Hepatocyte (in vitro differentiated cells): ENCODE measurements at places on chromosomes 13 and 19.

GRCh38 chr13:72716776-72717175 lies 10.7 kb downstream of the MZT1 start:
- DNase-seq = no peak

GRCh38 chr19:56993851-56994250 lies 125.9 kb upstream of the USP29 start:
- no peak for DNase-seq

DNA sequence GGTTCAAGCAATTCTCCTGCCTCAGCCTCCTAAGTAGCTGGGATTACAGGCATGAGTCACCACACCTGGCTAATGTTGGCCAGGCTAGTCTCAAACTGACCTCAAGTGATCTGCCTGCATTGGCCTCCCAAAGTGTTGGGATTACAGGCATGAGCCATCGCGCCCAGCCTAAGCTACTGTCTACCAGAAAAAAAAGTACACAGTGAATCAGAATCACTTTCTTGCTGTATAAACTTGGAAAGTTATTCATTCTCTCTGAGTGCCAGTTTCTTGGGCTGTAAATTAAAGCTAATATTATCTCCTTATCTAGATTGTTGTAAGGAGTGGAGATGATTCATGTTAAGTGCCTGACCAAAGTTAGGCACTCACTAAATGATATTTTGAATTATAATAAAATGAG lies 242.8 kb downstream of the ENOX1 start:
- DNase-seq = no peak

DNA sequence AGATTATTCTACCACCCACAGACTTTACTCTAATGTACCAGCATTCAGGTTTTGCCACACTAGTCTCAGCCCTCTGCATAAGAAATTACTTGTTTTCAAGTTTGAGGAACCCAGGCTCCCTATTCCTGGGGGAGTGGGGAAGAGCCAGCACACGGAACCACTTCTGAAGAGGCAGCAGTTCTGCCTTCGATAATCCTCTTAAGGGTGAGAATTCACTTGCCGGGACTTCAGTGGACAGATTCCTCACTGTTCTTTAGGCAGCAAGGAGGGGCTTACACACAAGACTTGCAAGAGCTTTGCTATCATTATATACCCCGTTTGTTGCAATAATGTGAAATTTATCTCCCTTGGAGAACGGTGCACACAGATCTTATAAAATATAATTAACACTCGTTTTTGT lies 133.1 kb downstream of the ABCC4 start:
- DNase-seq = no peak

DNA sequence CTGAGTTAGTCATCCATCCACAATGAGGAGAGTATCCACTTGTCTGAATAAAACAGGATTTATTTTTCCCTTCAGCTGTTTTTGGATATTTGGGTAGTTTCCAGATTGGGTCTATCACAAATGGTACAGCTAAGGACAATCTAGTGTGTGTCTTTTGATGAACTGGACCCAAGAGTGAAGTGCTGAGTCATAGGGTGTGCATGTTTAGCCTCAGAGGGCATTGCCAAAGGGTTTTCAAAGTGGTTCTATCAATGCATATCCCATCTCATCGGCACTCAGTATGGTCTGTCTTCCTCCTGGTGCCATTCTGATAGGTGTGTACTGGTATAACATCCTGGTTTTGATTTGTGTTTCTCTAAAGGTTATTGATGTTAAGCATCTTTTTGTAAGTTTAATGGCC lies 62.3 kb downstream of the GSX1 start:
- DNase-seq = no peak

GRCh38 chr13:81171065-81171647 lies 830.2 kb upstream of the SPRY2 start:
- DNase-seq = peak; percentile 16

GRCh38 chr19:11268783-11269267 lies 6.5 kb upstream of the DOCK6 start:
- no peak for DNase-seq

- DNase-seq = peak; percentile 5
These were observed 197.1 kb downstream of the ITGBL1 start for GRCh38 chr13:101649488-101650126.

DNA sequence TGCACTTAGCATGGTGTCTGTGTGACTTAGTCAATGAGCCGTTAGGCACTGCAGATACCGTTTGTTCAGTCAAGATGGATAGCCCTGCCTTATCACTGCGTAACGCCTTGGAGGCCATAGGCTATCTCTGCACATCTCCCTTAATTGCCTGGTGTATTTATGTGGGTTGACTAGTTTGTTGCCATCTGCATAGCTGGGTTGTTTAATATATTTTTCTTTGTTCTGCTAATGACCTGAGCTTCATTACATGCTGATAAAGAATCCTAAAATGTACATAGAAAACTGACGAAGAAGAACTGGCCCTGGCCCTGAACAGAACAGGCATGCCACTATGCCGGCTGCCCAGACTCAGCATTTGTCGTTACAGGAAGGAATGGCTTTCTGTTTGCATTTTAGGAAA lies 297.8 kb downstream of the SHISA2 start:
- no peak for DNase-seq

DNA sequence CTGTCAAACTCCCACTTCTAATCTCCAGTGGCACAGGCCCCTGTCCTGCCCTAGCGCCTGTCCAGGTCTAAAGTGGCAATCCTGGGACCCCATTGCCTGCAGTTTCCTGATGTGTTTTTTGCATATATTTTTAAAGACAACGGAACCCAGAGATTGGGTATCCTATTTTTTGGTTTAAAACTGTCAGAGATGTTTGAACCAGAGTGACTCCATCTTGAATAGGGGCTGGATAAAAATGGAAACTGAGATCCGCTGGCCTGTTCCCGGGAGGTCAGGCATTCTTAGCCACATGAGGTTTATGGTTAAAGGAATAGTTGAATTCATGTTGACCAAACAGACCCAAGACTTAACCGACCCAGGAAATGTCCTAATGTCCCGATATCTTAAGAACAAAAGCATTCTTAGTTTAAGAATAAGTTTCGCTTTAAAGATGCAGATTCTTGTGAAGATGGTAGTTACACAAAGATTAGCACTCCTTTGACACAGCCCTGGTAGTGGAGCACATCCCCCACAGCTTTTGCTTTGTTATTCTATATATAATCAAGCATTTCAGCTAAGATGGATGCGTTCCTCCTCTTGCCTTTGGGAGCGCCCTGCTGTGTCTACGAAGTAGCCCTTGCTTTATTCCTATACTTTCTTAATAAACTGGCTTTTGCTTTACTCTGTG lies 332.1 kb downstream of the UQCRFS1 start:
- DNase-seq = no peak

GRCh38 chr13:75818968-75819225 lies 182.8 kb downstream of the LMO7 start:
- DNase-seq = no peak

- no peak for DNase-seq
These were observed 43.6 kb downstream of the DOCK9 start for GRCh38 chr13:98934243-98934642.

DNA sequence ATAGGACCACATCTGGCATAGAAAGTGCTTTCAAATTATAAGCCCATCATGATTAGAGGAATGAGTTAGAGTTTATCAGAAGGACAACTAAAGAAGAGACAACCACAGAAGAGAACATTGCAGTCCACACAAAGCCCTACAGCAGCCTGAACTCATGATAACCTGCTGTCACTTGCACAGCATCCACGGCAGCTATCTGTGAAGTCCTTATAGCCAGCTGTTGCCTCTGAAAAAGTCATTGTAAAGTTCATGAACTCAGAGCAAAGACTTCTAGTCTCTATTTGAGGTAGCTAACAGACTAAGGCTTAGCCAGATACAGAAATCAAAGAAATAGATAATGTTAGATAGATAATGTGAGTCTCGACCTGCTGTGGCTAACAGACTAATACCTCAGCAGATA lies 450.0 kb downstream of the KLF5 start:
- no peak for DNase-seq

DNA sequence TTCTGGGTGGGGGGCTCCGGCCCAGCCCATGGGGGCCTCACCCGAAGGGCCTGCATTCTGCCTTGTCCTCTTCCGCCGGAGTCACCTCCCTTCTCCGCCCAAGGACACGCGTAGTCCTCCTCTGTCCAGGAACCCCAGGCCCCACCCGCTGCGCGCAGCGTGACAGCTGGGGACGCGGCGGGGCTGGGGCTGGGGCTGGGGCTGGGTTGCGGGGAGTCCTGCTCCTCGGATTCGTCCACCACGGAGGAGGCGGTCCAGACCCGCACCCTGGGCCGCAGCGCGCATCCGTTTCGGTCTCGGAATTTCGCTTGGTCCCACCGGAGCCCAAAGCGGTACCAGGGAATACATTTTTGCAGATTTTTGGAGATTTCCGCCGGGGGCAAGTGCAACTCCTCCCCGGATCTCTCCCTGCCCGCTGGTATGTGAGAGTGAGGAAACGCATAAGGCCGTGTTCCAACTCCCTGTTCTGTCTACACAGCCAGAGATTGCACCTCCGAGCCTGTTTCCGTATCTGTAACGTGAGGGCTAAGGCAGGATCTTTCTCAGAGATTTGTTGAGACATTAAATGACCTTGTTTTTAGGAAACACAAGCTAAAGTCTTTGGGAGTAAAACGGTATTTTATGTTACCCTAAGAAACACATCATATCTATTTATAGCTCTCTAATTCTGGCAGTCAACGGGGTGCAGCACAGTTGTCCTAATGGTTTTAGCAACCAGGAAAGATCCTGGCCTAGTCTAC lies at the start of gene COX7A1:
TSS of gene COX7A1 (minus strand) at position 96 of the 740 bp plus-strand sequence. CDS start at position 56, 40 bp downstream.
- no peak for DNase-seq

- peak; percentile 80 for DNase-seq
These were observed 33.0 kb downstream of the UGGT2 start for GRCh38 chr13:96020155-96020575.

- no peak for DNase-seq
These were observed 19.0 kb downstream of the PNPLA6 start for GRCh38 chr19:7554565-7554964.

DNA sequence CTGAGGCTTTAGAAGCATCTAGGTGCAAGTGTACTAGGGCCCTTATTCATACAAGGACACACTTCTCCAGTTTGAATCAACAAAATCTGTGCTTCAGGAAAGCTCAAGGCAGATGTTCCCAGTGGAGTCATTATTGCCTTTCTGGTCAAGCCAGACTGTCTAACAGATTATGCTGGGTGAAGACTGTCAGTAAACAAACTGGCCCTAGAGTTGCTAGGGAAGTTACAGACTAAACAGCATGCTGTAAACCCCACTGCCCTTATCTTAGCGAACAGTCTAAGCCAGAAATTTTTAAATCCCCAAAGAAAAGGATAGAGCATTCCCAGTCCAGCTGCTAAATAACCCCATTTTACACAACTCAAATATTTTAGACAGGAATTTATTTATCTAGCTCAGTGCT lies 1701.3 kb upstream of the PRR20A start:
- no peak for DNase-seq

GRCh38 chr19:30734669-30735068 lies 362.5 kb downstream of the ZNF536 start:
- no peak for DNase-seq

GRCh38 chr19:55698256-55698655 lies 23.2 kb downstream of the EPN1 start:
- no peak for DNase-seq

DNA sequence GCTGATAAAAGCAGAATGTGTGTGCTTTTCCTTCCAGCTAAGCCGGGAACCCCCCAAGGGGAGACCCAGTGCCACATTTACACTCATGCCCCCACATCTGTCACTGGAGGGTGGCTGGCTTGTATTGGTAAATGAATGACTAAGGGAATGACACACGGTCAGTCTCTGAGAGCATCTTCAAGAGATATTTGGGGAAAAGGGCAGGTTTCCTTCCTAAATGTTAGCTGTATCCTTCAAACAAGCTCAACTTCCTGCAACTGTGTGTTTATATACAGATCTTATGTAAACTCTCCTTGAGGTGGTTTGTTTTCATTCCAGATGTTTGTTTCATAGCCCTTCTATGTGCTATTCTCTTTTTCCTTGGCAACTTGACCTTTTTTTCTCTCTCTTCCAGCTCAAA lies 192.6 kb downstream of the COL4A1 start:
- no peak for DNase-seq

DNA sequence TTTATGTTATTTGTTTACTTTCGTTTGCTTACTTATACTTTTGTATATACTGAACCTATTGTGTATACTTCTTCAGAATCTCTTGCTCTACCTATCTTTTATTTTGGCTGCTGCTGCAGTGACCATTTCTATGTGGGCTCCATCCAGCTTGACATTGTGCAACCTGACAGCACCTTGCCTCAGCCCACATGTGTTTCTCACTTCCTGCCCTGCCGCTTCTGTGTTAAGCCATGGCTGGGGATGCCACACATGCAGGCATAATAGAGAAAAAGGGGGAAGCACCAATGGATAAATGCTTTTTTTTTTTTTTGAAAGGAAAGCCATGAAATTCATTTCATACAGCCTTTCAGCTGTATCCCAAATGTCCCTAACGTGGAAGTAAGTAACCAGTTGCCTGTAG lies 147.6 kb downstream of the RBM26 start:
- DNase-seq = no peak

DNA sequence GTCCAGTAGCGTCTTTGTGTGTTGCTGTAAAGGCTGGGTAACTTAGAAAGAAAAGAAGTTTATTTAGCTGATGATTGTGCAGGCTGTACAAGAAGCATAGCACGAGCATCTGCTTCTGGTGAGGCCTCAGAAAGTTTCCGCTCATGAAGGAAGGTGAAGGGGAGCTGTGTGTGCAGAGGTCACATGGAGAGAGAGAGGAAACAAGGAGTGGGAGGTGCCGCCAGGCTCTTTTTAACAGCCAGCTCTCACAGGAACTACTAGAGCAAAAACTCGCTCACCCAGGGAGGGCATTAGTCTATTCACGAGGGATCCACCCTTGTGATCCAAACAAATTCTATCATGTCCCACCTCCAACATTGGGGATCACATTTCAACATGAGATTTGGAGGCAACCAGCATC lies 99.8 kb downstream of the GPR12 start:
- DNase-seq = no peak

DNA sequence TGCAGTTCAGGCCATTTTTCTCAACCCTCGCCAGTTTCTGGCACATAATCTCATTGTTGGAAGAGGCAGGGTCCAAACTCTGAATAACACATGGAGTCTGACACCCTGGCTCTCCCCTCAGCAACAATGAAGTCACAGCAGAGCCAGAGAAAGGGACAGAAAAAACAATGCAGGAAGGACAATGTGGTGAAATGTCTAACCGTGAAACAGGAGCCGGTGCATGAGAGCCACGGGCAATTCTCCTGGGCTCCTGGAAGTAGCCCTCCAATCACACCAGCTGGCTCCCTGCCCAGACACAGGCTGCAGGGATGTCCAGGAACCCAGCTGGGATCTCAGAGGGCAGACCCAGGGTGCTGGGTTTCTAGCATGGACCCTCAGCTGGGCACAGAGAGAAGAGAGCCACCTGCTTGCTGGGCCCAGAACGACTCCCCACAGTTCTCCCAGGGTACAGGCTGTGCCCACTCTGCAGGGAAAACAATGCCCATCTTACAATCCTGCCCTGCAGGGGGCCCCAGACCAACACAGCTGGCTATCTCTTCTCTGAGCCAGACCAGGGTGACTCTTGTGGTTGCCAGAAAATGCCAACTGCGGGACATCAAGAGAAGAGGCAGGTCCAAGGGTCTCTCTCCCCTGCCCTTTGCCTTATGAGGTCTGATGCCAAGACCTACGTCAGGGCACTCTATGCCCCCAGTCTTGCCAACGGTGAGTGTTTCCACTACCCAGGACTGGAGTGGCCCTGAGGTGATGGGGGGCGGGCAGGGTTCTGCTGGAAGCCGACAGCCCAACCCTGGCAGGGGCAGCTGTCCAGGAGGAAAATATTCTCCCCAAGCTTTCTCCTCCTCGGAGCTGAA lies 64.5 kb downstream of the CEBPG start:
- no peak for DNase-seq
